ENCODE measurements at places on chromosomes 12 and 14.
A peak's percentile ranks its signal among the peaks of the same experiment; 100 is the strongest.

DNA sequence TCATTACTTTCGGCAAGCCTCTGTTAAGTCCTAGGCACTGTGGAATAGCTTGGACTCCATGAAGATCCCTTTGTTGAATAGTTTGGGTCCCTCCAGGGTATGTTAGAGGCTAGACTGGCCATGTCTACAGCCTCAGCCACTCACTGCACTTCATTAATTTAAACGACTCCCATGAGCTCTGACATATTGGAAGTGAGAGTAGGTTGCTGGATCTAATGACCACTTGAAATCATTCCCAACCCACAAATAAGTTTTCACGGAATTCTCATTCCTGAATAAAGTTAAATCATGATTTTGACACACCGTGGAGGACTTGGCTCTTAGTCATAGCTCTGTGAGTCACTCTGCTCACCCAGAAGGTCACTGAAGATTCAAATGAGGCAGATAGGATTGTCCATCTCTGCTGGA is 21.4 kb upstream of the APPL2 start:
- DNase-seq: no peak

- no peak for DNase-seq
These were observed 92.8 kb upstream of the TMTC2 start for GRCh38 chr12:82593901-82594396.

GRCh38 chr12:55072083-55072482 is 52.3 kb downstream of the NEUROD4 start:
- DNase-seq: peak; percentile 63

GRCh38 chr14:87868920-87869319 is 124.1 kb downstream of the GALC start:
- DNase-seq: no peak

- no peak for DNase-seq
These were observed 168.4 kb downstream of the RPS29 start for GRCh38 chr14:49417790-49418189.

DNA sequence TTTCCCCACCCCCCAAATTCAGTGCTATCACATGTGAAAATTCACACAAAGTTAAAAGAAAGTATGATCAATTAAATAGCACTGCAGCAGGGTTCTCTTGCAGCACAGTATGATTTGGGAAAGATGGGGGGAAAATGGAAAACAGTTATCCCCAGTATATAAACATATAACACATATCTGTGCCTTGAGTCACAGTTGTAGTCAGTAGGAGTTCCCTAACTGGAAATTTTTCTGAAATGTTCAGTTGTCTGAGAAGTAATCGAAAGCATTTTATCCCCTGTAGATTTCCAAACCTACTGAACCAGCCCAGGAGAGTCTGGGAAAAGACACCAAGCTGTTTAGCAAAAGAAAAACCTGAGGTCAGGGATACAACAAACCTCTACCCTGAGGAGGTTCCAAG is 47.0 kb downstream of the C12orf50 start:
- DNase-seq: no peak

- DNase-seq: no peak
These were observed 138.7 kb upstream of the LMNTD1 start for GRCh38 chr12:25691865-25692114.

DNA sequence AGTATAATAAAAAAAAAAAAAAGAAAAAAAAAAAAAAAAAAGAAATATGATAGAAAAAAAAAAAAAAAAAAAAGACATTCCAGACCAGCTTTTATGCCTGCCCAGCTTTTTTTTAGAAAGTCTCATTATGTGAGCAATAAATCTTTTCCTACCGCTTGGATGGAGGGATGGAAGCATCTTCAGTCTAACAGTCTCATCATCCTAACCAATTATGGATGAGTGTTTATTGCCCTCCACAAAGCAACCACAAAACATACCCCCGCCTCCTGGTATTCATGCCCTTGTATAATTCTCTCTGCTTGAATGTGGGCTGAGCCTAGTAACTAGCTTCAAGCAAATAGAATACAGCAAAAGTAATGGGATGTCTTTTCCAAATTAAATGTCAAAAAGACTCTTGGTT is 33.7 kb upstream of the ADAMTS20 start:
- DNase-seq: no peak

DNA sequence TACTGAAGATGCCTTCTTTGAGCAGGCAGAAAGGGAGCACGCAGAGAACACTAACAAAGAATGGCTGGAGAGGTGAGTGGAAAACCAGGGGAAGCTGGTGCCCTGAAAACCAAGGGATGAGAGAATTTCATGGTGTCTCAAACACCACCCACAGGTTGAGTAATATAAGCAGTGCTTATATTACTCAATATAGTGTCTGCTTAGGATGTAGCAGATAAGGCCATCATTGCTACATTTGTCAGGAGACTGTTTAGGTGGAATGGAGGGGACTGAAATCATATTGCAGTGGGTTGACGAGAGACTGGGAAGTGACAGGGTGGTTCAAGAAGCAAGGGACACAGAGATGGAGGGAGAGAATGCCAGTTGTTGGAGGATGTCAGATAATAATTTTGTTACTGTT is 20.6 kb downstream of the PKP2 start:
- no peak for DNase-seq

DNA sequence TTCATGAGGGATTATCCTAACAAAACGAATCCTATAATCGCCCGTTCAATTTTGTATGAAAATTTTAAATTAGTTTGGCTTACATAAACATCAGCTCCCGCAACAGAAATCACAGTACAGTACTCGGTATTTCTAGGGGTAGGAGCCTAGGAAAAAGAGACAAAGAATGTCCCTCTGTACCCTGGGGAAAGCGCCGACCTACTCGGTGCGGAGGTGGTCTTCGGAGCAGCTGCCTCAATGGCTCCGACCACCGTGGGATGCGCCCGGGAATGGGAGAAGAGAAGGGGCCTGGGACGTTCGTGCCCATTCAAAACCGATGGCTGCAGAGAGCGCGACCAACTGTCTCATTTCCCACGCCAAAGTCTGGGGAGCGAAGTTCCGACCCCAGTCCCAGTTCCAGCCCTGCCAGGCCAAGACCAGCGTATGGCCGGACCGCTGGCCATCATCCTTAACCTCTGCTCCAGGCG is 618 bp downstream of the GNPNAT1 start:
- DNase-seq: no peak

DNA sequence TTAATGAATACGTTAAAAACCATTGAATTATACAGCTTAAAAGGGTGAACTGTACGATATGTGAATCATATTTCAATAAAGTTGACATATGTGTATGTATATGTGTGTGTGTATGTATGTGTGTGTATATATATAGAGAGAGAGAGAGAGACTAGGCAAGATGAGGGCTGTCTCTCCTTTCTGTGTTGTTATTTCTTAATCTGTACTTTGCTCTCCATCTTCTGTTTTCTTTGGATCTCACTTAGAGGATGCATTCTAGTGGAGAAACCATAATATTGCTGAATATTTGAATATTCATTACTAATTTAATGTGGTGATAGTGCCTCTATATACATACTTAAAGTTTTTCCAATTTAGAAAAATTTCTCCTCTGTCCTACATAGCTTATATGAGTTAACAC is 50.5 kb downstream of the PCNX1 start:
- DNase-seq: no peak

GRCh38 chr12:57810450-57810849 is 8.1 kb downstream of the AVIL start:
- no peak for DNase-seq

Measured in ELF-1 (cell line).